ENCODE measurements at places on chromosomes 7 and 10.

GRCh38 chr10:24730811-24731210 lies 7.1 kb upstream of the ARHGAP21 start:
- DNase-seq = no peak

GRCh38 chr7:78395298-78396036 lies 596.9 kb downstream of the PHTF2 start:
- no peak for DNase-seq

DNA sequence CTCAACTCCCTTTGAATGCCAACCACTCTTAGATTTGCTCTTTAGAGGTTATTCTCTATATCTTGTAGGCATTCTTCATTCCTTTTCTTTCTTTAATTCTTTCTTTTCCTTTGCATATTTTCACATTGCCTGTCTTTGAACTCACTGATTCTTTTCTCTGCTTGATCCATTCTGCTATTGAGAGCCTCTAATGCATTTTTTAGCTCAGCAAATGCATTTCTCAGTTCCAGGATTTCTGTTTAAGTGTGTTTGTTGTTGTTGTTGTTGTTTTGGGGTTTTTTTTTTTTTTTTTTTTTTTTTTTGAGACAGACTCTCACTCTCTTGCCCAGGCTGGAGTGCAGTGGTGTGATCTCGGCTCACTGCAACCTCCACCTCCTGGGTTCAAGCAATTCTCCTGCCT lies 71.6 kb downstream of the FBXL13 start:
- no peak for DNase-seq

DNA sequence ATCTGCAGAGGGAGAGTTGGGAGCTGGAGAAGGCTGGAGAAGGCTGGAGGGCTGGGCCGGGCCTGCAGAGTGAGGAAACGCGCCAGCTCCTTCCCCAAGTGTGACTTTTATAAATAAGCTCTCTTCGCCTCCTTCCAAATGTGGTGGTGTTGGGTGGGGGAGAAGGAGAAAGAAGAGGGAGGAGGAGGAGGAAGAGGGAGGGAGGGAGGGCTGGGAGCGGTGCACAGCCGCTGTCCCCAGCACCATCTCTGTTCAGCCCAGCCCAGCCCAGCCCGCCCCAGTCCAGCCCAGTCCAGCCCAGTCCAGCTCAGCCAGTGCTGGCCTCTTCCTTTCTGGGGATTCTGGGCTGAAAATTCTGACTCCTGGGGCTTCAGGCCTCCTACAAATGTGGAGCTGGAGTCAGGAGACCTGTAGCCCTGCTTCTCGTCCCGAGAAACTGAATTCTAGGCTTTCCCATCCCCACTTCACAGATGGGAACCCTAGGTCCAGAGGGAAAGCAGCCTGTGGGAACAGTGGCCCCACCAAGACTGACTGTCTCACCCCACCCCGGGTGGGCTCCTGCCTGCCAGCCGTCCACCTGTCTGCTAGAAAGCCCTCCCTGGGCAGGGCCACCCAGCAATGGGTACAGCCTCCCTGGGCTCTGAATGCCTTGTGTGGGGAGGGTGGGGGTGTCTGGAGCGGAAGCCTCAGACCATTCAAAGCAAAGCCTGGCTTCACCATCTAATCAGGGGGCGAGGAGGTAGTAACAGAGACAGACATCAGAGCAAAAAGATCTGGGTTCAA lies 2.3 kb downstream of the STX1A start:
- DNase-seq = no peak

GRCh38 chr10:7302392-7302906 lies 108.4 kb downstream of the SFMBT2 start:
- no peak for DNase-seq

- peak; percentile 65 for DNase-seq
These were observed 282.1 kb downstream of the KCND2 start for GRCh38 chr7:120554960-120555571.

GRCh38 chr7:157097056-157097329 lies 41.7 kb upstream of the UBE3C start:
- DNase-seq = no peak

DNA sequence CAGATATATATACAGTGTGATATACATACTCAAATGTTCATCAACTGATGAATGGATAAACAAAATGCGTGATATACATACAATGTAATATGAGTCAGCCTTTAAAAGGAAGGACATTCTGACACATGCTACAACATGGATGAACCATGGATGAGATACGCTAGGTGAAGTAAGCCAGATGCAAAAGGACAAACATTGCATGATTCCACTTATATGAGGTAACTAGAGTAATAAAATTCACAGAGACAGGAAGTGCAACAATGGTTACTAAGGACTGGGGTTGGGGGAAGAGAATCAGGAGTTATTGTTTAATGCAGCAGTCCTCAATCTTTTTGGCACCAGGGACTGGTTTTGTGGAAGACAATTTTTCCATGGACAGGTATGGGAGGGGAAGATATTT lies 47.3 kb upstream of the PIK3AP1 start:
- DNase-seq = no peak

DNA sequence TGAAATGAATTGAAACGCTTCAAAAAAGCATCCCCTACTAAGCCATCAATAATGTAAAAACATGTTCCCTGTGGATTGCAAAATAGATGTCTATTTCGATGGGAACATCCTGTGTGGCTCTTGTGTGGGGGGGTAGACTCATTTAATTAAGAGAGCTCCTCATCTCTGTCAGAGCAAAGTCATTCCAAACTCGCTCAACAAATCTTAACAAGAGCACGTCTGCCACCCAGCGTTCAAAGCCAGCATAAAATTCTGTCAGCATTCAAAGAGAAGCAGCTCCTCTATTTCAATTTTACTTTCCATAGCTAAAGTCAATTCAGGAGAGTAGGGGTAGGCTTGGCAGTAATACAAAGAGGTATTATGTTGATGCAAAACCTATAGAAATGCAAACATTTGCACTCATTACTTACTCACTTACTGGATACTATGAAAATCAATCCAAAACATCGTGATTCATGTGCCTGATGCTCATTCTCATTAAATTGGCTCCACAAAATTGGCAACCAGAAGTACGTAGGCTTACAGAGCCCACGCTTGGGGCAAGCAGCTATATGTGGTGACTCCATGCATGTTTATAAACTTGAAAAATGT lies 114.9 kb downstream of the IPMK start:
- peak; percentile 80 for DNase-seq

GRCh38 chr7:89773611-89774010 lies 380.7 kb upstream of the STEAP1 start:
- DNase-seq = no peak

GRCh38 chr7:156095908-156096539 lies 283.8 kb upstream of the SHH start:
- no peak for DNase-seq

GRCh38 chr7:81394029-81394428 lies 375.8 kb downstream of the HGF start:
- no peak for DNase-seq

DNA sequence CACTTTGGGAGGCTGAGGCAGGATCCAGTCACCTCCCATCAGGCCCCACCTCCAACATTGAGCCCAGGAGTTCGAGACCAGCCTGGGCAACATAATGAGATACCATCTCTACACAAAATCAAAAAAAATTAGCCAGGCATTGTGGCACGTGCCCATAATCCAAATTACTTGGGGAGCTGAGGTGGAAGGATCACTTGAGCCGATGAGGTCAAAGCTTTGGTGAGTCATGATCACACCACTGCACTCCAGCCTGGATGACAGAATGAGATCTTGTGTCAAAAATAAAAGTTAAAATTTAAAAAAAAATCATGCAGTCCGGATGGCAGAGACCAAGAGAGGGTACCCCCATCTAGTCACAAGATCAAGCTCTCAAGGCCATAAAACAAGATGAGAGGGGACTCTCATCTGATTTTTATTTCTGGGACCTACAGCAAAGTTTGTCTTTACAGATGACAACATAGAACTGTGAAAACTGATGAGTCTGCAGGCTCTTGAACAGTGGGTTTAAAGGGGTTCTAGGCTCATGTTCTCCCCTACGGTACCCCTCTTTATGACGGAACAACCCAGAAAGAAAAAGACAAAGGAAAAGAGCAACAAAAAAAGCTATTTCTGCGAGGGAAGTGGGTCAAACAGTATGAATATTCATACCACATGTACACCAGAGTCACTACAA lies 28.9 kb upstream of the CREB3L2 start:
- no peak for DNase-seq

DNA sequence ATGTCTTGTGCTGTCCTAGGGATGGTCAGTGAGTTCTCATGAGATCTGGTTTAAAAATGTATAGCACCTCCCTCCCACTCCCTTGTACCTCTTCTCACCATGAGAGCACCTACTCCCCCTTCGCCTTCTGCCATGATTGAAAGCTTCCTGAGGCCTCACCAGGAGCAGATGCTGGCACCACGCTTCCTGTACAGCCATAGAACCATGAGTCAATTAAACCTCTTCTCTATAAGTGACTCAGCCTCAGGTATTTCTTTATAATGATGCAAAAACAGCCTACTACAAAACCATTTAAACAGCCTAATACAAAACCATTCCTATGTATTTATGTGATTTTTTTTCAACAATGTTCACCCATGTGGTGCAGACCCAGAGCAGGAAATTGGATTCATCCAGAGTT lies 32.0 kb downstream of the KDM7A start:
- DNase-seq = no peak

GRCh38 chr10:129462257-129462795 lies 4.7 kb upstream of the MGMT start:
- no peak for DNase-seq
